Activated naive CD4-positive, alpha-beta T cell treated with anti-CD3 and anti-CD28 coated beads for 36 hours (primary cell): ENCODE measurements at places on chromosomes 4 and X. TPM values are rescaled to one million over a fixed set of nuclear protein-coding genes. Genes with fewer than 3 reads are reported as not detected.
A peak's percentile ranks its signal among the peaks of the same experiment; 100 is the strongest.

FAM241A gene
- 2.2 TPM for total RNA-seq

DNA sequence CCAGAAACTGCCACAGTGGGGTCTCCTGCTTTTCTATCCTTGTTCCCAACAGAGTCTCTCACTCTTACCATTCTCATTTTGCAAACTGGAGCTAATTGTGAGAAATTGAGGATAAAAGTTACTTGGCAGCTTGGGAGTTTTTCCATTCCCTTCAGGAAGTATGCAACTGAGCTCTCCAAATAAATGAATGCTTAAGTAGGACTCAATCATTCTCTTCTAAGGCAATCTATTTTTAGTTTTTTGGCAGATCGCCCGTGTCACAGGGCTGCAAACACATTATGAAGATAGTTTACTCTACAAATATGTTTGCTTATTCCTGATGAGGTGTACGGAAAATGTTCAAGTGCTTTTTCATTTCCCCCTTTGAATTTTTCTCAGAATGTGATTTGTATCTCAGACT is 5.3 kb downstream of the ASB11 start:
- no peaks in the 10 kb centered on the region for H3K4me1 ChIP-seq
- no peak overlapping the region for H3K4me3 ChIP-seq
- H3K27me3 ChIP-seq: no peaks in the 10 kb centered on the region
- no peak overlapping the region for H3K27ac ChIP-seq
- no peak for DNase-seq

- no peaks in the 10 kb centered on the region for H3K36me3 ChIP-seq
- H3K4me3 ChIP-seq: no peak overlapping the region
- H3K27me3 ChIP-seq: no peaks in the 10 kb centered on the region
- H3K27ac ChIP-seq: no peak overlapping the region
Observed at GRCh38 chr4:128068918-128069317, 7.8 kb downstream of the LARP1B start.

- no peak for DNase-seq
- H3K36me3 ChIP-seq: no peaks in the 10 kb centered on the region
- H3K27ac ChIP-seq: no peak overlapping the region
- no peak overlapping the region for H3K4me3 ChIP-seq
- no peaks in the 10 kb centered on the region for H3K4me1 ChIP-seq
- H3K27me3 ChIP-seq: peaks cover 29% of the 10 kb centered on the region
Observed at GRCh38 chrX:1124531-1124930, 87.9 kb downstream of the CRLF2 start.

- DNase-seq: peak; percentile 6
- H3K4me3 ChIP-seq: no peak overlapping the region
- H3K27me3 ChIP-seq: no peaks in the 10 kb centered on the region
Observed at GRCh38 chr4:55980725-55981124, 32.0 kb downstream of the CEP135 start.

CFI gene
- not detected for total RNA-seq

DNA sequence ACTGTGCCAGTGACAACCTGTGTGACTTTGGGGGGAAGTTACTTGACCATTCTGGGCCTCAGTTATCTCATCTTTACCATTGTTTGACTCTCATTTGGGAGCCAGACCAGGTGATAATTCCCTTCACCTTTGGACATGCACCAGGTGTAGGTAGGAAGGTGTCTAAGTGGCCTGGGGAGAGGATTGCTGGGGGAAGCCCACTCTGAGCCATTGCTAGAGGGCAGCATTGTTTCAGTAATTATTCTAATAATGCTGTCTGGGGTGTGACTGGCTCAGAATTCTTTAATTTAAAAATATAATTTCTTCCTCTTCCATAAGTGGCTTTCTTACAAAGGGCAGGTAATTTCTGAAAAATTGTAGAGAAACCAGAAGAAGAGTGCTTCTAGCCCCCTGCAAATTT is 104.3 kb downstream of the RTL9 start:
- DNase-seq: no peak
- H3K4me1 ChIP-seq: no peaks in the 10 kb centered on the region
- H3K27ac ChIP-seq: no peak overlapping the region
- H3K36me3 ChIP-seq: no peaks in the 10 kb centered on the region
- peaks cover 3% of the 10 kb centered on the region for H3K27me3 ChIP-seq
- no peak overlapping the region for H3K4me3 ChIP-seq

DNA sequence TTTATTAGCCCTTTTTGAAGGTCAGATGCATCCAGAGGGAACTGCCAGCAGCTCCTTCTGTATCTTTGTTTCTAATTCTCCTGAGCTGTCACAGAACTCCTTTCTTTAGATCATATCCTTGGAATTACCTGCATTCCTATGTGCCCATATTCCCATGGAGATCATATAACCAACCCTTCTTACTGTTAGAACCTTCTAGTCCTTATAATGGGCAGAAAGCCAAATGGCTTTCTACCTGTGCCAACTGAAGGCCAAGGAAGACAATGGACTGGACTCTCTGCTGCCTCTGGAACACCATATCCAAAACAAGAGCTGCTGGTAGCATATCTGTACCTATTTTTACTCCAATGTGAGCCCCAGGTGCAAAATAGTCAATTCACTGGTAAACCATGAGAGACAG is 60.7 kb downstream of the TBC1D9 start:
- no peak overlapping the region for H3K4me3 ChIP-seq
- peaks cover 9% of the 10 kb centered on the region for H3K27me3 ChIP-seq
- no peak for DNase-seq
- H3K36me3 ChIP-seq: no peaks in the 10 kb centered on the region

- peaks cover 23% of the 10 kb centered on the region for H3K27me3 ChIP-seq
- H3K4me1 ChIP-seq: no peaks in the 10 kb centered on the region
- no peaks in the 10 kb centered on the region for H3K36me3 ChIP-seq
- no peak overlapping the region for H3K27ac ChIP-seq
- no peak overlapping the region for H3K4me3 ChIP-seq
Observed at GRCh38 chr4:53693408-53693807, 102.1 kb upstream of the LNX1 start.

DNA sequence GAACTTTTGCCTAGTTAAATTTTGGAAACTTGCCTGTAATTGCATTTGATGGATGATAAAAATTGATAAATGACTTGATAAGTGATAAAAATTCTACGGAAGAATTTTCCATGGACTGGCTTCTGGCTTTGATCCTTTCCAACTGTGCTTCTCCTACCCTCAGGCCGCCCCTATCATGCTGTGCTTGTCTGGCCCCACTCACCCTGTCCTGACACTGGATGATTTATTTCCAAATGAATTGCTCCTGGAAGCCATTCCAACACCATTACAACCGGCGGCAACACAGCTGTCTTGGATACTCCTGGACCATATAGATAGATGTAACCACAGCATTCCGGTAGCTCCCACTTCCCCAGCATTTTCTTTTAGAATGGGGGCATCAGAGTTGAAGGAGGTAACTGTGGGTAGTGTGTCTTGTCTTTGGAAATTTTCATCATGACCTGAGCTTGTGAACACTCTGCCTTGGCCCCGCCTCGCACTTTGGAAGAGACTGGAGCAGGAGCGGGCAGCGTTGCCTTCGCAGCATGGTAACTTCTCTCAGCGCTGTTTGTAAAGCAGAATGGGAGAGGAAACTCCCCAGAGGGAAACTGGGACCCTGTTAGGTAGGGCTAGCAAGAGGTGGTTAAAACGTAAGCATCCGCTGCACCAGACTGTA is 77.4 kb downstream of the TBL1X start:
- no peaks in the 10 kb centered on the region for H3K27me3 ChIP-seq
- H3K4me3 ChIP-seq: no peak overlapping the region
- H3K36me3 ChIP-seq: peaks cover 8% of the 10 kb centered on the region
- H3K4me1 ChIP-seq: peaks cover 25% of the 10 kb centered on the region
- no peak overlapping the region for H3K27ac ChIP-seq
- DNase-seq: no peak

- H3K27me3 ChIP-seq: peaks cover 60% of the 10 kb centered on the region
- H3K4me3 ChIP-seq: peak overlapping the region; percentile 72
- H3K36me3 ChIP-seq: no peaks in the 10 kb centered on the region
- H3K4me1 ChIP-seq: peaks cover 21% of the 10 kb centered on the region
- no peak overlapping the region for H3K27ac ChIP-seq
- DNase-seq: peak; percentile 21
Observed at GRCh38 chr4:182449186-182449929, 206.2 kb downstream of the TENM3 start.

DNA sequence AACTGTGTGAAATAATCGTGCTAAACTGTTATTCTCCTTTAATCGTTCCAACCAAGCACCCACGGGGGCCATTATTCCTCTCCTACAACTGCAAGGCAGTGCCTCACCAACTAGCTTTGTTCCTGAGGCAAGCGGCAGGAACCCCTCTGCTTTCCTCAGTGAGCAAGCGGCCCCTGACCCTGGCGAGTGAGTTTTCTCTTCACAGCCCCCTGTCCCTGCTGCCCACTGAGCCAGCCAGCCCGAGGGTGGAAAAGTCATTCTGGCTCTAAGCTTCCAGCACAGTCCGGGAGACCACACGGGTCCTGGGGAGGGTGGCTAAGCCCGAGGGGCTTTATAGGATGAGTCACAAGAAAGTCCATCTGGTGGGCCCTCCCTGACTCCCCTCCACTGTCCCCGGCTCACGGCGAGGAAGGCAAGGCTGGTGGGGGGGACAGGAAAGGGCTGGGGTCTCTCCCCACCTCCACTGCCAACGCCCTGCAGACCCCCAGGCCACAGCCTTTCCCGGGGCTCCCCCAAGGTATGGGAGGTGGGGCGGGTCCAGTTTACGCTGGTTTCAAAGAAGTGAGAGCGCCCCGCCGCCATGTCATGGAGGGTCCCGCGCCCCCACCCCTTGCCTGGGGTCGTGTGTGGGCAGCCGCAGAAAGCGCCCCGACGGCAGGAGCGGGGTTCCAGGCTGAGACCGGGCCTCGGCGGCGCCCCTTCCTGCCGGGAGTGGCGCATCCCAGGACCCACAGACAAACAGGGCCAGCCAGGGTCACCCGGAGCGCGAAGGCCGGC is 45.0 kb downstream of the CPLX1 start:
- peaks cover 61% of the 10 kb centered on the region for H3K4me1 ChIP-seq
- peak overlapping the region; percentile 87 for H3K27ac ChIP-seq
- peaks cover 16% of the 10 kb centered on the region for H3K27me3 ChIP-seq
- peaks cover 39% of the 10 kb centered on the region for H3K36me3 ChIP-seq
- H3K4me3 ChIP-seq: peak overlapping the region; percentile 83

RASL11B gene
- total RNA-seq: not detected

- DNase-seq: peak; percentile 33
- no peak overlapping the region for H3K4me3 ChIP-seq
- H3K27me3 ChIP-seq: no peaks in the 10 kb centered on the region
- H3K27ac ChIP-seq: peak overlapping the region; percentile 74
- peaks cover 58% of the 10 kb centered on the region for H3K4me1 ChIP-seq
- H3K36me3 ChIP-seq: peaks cover 3% of the 10 kb centered on the region
Observed at GRCh38 chrX:56798866-56799758, 70.1 kb downstream of the NBDY start.

GRCh38 chrX:45745479-45745878 is 544.8 kb upstream of the DIPK2B start:
- no peak overlapping the region for H3K27ac ChIP-seq
- H3K4me1 ChIP-seq: peaks cover 10% of the 10 kb centered on the region
- H3K27me3 ChIP-seq: no peaks in the 10 kb centered on the region

GRCh38 chr4:176437756-176438155 is 118.0 kb downstream of the SPCS3 start:
- no peaks in the 10 kb centered on the region for H3K27me3 ChIP-seq
- no peaks in the 10 kb centered on the region for H3K36me3 ChIP-seq
- DNase-seq: no peak

CT83 gene
- total RNA-seq: not detected

GRCh38 chrX:9188117-9188516 is 154.2 kb upstream of the FAM9B start:
- H3K27me3 ChIP-seq: no peaks in the 10 kb centered on the region
- no peak overlapping the region for H3K4me3 ChIP-seq
- no peaks in the 10 kb centered on the region for H3K36me3 ChIP-seq
- no peaks in the 10 kb centered on the region for H3K4me1 ChIP-seq
- no peak for DNase-seq
- no peak overlapping the region for H3K27ac ChIP-seq

GRCh38 chrX:67998540-67998939 is 434.8 kb downstream of the OPHN1 start:
- no peak overlapping the region for H3K4me3 ChIP-seq
- H3K27ac ChIP-seq: no peak overlapping the region
- no peaks in the 10 kb centered on the region for H3K36me3 ChIP-seq
- no peaks in the 10 kb centered on the region for H3K27me3 ChIP-seq

DCAF8L2 gene
- total RNA-seq: not detected

DNA sequence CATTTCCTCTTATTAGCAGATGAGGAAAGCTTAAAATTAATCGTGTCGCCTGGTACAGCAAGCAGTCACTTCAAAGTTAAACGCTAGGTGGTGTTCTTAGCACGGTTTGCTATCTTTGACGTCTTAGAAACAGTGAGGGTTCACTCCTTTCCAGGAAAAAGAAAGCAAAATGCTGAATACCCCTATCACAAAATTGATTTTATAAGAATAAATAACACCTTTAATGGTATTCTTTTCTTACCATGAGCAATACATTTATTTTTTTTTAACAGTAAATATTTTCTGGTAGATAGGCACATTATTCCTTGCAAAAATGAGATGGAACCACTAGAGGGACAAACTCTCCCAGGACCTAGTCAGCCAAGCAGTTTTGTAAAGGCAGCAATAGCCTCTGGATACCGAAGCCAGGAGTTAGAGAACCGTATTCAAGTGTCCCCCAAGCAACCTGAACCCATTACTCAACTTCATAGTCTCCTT is 153.9 kb downstream of the KDR start:
- H3K27ac ChIP-seq: no peak overlapping the region
- no peak overlapping the region for H3K4me3 ChIP-seq
- DNase-seq: peak; percentile 27

TCEAL2 gene
- 0.81 TPM for total RNA-seq

DNA sequence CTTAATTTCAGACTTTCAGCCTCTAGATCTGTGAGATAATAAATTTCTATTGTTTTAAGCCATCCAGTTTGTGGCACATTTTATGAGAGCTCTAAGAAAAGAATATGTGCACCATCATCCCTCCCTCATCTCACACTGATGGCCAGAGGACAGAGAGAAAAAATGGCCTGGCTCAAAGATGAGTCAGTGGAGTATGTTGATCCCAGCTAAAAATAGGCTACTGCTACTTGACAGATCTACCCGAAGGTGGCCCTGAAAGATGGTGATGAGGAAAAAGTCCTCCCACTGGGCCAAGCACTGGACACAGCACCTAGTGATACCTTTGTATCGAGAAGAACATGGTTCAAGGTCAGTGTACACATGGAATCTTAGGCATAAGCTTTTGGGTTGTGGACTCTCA is 38.2 kb upstream of the DCTD start:
- H3K4me3 ChIP-seq: no peak overlapping the region
- H3K27me3 ChIP-seq: no peaks in the 10 kb centered on the region

DNA sequence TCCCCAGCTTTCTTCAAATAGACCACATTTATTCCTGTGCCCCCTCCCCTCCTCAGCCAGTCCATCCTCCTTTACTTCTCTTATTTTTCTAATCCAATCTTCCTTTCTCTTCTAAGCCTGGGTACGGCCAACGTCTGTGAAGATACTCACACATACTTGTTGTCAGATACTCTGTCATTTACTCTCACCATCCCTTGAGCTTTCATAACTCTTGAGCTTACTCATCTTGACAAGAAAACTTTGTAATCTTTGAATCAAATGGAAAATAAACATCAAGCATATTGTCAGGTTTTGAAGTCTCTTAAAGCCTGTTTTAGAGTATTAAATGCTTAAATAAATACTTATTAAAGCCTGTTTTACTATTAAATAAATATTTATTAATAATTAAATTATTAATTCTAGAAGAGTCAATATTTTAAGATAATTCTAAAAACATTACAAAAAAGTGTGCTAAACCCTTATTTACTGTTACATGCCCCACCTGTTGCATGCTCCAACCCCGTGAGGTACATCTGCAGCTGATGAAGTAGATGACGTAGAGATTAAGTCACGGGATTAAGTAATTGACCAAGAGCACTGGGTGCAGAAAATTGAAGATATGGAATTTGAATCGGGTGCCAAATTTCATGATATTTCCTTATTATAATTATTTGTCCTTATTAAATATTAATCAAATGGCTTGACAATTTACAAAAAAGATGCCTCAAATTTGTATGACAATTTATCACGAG is 1.5 kb upstream of the TRIML2 start:
- DNase-seq: no peak
- no peaks in the 10 kb centered on the region for H3K4me1 ChIP-seq
- no peak overlapping the region for H3K27ac ChIP-seq
- no peak overlapping the region for H3K4me3 ChIP-seq
- no peaks in the 10 kb centered on the region for H3K36me3 ChIP-seq
